ENCODE measurements at places on chromosomes 16 and 17.

DNA sequence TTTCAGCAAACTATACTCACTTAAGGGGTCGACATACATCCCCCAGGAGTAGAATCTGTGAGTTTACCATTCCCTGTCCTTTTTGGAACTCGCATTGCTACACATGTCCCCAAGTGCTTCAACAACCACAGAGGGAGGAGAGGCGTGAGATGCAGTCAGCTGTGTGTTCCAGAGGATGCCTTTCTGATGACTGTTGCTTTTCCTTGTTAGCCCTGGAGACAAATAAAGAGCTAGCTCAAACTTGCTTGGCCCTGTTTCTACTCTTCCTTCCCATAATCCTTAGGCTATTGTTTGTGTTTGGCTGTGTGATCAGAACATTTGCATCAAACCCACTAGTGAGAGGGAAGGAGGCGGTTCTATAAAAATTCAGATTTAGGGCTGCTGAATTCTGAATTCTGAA is 264.0 kb downstream of the ENGASE start:
- DNase-seq = no peak

DNA sequence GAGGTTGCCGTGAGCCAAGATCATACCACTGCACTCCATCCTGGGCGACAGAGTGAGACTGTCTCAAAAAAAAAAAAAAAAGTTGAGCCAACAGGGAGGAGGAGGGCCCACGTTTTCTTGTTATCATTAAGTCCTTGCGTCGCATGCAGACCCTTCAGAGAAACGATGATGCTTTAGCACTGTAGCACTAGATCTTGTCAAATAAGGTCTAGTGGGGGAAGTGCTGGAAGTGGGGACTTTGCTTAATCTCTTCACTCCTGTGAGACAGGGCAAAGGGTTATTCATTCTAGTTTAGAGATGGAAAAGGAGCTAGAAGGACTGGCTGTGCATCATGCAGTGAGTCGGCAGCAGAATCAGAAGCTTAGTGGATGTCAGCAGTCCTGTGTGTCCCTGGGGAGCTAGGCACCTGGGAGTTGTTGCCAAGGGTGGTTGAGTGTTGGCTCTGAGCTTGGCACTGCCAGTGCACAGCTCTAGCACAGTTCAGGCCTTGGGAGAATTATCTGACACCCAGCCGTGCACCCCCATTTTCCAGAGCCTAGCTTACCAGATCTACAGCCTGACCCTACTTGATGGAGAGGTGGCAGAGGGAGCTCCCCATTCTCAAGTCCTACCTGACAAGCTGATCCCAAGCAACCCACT is 33.4 kb upstream of the TBX2 start:
- no peak for DNase-seq

DNA sequence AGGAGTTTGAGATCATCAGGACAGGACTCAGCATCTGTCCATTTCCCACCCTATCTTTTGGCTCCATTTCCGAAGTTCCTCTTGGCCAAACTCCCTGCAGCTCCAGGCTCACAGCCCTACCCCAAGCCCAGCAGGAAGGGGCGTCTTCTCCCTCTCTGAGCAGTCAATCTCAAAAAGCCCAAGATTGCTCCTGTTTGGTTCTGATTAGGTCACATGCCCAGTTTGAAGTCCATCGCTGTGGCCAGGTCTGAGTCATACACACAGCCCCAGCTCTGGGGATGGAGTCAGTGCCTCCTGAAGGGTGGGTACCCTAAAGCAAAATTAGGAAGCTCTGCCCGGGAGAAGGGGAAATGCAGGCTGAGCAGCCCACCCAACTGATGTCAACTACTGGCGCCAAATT is 23.9 kb downstream of the SNX20 start:
- DNase-seq = no peak

DNA sequence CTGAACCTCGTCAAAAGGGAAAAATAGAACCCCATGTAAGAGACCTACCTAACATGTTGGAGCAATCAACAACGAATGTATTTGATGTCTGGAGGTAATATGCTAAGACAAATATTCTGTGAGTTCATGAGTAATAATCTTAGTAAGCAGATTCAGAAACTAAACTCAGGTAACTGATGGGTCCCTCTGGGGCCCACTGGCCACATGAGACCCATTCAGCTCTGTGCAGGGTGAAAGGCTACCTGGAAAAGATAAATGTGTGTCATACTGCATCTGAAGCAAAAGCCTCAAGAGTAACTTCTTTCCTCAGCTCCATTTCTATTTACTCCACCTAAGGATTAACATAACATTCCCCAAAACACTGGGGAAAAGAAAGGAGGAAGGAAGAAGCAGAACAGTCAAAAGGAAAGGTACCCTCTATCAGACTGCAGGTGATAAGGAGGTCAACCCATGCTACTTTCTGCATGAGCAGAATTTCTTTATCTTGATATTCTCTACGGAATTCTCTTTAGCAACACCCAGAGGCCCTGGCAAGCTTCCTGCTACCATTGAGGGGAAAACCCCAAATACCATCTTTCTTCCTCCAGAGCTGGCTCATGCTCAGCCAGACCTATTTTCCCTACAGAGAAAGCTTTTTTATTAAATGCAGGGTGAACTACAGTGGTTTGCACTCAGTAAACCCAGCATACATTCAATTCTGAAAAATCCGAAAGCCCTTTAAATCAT is 37.7 kb upstream of the ABCA6 start:
- DNase-seq = no peak

GRCh38 chr17:70070305-70071027 is 4.6 kb upstream of the KCNJ16 start:
- no peak for DNase-seq

- DNase-seq = no peak
Measured at GRCh38 chr17:45230787-45231480, 9.2 kb downstream of the FMNL1 start.

DNA sequence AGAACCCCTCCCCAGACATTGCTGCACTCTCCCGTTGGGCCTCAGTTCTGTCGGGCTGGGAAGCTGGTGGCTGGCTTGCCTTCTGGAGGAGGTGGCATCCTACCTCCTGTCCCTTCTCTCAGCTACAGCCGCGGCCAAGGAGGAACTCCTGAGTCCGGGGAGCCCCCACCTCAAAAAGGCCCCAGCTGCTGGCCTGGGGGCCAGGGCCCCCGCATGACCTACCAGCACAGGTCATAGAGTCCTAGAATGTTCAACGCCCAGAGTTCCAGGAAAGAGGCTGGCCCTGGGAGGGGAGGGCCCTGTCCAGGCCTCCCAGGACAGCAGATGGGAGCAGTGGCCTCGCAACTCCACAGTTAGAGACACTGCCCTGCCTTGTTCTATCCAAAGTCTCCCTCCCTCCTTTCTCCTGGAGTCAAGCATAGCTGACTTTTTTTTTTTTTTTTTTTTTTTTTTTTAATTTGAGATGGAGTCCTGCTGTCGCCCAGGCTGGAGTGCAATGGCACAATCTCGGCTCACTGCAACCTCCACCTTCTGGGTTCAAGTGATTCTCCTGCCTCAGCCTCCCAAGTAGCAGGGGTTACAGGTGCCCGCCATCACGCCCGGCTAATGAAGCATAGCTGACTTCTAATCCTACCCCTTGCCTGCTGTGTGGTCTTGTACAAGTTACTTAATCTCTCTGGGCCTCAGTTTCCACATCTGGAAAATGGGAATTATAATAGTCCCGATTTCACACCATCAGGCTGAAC is 7.1 kb downstream of the CARHSP1 start:
- DNase-seq = no peak

DNA sequence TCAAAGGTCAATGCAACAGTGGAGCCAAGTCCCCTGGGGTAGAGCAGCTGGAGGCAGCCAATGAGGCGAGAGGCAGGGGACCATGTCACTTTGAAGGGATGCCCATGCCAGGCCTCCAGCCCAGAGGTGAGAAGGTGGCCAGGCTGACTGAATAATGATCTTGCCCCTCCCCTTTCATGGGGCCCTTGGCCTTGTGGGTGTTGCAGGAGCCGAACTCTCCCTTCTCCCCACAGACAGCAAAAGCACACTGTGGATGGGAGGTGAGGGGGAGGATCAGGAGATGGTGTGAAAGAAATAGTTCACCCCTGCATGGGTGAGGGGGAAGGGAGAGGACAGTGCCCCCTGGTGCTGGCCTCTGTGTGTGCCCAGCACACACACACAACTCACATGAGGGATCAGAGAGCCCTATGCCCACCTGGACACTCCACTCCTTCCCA is 15.8 kb upstream of the TBX21 start:
- no peak for DNase-seq

DNA sequence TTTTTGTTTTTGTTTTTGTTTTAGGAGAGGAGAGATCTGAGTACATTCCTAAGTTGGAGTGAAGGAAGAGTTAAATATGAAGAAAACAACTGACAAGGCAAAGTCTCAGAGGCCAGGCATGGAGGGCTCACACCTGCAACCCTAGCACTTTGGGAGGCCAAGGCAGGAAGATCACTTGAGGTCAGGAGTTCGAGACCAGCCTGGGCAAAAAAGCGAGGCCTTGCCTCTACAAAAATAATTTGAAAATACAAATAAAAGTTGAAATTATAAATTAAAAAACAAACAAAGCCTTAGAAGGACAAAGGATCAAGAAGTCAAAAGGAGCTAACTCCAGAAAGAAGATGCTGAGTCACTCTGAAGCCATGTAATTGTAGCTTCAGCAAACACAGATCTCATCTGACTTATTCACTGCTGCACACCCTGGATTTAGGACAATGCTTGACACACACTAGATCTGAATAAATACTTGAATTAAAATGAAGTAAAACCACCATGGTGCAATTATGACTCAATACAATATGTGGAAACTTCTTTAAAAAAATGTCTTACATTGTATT is 9.1 kb downstream of the CEP20 start:
- DNase-seq = no peak

DNA sequence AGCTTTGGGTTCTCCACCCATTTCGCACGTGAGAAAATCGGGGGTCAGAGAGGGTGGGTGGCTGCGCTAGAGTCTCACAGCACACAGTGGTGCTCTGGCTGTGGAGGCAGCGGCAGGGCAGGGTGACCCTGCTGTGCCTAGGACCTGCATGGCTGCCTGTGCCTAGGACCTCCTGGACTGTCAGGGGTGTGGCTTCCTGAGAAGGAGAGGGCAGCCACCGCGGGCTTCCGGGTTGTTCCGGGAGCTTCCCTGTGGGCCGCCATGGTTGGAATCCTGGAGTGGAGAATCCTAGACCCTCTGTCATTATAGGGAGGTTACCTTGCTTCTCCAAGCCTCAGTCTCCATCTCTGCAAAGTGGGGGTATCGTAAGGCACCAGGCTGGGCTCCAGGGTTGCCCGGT is 9.3 kb downstream of the ZFPM1 start:
- DNase-seq = no peak

DNA sequence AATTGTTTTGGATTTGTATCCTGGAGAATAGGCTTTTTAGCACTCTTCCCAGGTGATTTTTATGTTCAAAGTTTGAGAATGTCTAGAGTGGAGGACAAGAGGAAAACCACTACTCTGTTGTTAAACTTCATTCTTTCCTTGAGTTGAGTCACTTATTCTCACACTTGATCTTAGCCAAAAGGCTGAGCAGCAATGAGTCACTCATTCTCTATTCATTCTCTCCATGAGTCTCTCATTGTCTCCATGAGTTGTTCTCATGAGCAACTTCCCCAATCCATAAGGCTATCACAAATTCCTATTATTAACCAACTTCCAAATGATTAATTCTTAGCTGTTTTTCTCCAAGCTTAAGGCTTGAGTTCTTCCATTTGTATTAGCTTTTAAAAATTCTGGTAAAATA is 1393.3 kb downstream of the CDH8 start:
- DNase-seq = no peak

DNA sequence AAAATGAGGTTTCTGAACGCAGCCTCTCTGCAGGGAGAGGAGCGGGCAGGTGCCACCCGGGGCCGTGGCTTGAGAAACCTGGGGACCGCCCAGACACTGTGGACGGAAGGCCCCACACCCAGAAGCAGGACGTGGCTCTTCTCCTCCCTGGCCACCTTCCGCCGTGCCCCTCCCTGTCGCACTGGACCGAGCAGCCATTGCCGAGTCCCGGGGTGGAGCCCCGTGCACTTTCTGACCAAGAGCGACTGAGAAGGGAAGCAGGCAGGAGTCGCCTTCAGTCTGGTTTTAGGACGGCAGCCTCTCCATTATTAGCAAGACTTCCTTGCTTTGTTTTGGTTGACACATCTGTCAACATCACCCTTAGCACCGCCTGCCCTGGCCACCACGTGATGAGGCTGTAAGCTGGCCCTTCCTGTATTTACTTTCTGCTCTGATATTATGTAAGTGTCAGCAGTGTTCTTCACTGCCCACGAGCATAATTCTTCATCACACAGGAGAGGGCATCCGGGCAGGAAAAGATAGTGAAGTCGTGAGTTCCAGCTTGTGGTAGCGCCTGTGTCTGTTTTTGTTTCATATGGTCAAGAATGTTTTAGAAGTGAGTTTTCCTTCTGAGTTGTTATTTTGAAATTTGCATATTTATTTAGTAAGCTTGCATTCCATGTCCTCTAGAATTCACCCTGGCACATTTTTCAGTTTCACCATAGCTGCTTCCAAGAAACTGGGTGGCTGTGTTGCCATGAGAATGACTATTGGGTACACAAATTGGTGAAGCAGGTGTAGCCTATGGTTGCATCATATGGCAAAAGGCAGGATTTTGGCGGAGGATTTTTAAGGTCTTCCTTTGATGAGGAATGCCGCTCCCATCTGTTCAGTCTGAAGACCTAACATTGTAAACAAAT is 1.0 kb downstream of the HERPUD1 start:
- DNase-seq = peak; percentile 3

- DNase-seq = no peak
Measured at GRCh38 chr17:27660436-27660835, 29.4 kb downstream of the LGALS9 start.

DNA sequence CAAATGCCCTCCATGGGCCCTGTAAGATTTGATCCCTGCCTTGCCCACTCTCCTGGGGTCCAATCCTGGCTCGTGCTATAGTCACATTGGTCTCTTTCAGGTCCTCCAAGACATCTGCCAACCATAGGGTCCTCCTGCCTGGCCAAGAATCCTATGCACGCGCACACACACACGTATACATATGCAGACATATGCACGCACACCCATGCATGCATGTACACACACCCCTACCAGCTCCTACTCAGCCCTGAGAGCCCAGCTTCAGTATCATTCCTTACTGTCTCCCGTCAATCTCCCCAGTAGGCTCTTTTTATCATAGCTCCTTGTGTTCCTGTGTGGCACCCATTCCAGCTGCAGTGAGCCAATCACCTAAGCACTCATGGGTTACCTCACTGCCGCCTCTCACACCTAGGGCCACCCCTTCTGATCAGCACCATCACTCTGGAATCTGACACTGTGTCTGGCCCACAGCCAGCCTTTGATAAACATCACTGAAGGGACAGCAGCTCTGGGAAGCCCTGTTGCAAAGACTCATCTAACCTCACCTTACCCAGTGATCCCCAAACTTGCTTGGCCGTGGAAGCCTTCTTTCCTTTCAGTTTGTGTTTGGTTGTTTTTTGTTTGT is 7.9 kb upstream of the DNAH17 start:
- no peak for DNase-seq

DNA sequence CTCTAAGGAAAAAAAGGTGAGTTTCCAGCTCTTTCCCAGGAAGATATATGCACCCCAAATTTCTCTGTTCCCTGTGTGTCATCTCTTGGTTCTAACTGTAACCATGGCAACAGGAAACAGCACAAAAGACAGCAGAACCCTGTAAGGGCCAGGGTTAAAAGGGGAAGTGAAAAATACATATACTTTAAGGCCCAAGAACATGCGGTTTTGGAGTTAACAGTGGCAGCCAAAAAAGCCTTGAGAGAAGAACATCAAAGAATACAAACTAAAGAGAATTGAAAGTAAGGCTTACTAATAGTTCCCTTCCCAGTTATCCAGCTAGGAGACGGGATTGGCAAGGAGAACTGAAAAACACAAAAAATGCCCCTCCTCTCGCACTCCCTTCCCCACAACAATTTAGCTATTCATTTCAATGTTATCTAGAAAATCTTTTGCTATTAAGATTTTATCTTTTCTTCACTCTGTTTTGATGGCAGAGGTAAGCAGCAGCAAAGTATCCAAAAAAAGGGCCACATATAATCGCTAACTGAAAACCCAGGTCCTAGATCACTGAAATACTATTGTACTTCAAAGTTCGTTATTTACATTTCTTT is 1.5 kb downstream of the SPOP start:
- DNase-seq = no peak

Data from stimulated activated CD4-positive, alpha-beta T cell treated with anti-CD3 and anti-CD28 coated beads, Interleukin-1b, Interleukin-23, amount 100 ng/mL, for 24 hours (primary cell).